ENCODE measurements at places on chromosomes 1 and 21.
A peak's percentile ranks its signal among the peaks of the same experiment; 100 is the strongest.

DNA sequence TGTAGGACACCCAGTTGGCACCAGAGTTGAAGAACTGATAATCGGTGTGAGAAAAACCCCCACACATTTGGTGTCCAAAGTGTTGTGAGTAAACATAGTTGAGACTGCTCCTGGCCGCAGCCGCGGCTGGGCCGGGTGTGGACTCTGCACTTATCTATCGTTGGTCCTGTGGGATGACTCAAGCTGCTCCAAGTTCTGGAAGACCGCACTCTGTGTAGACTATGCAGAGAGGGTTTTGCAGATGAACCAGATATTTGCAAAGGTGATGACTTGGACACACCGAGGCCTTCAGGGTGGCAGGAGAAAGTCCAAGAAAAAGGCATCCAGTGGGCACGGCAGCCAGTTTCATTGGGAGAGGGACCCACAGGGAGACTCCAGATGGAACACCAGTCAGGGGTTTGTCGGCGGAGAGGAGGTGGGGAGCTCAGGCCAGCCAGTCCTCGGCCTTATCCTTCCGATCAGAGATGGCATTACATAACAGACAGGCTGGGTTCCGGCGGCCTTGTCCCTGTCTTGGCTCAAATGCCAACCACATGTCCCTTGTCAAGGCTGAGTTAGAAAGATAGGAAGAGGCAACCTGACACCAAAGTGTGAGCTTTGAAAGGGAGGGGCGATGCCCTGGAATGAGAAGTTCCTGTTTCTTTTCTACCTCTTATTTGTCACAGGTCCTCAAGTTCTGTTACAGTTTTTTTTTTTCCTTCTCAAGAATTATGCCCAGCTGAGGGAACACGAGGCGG, 21.1 kb downstream of the C2CD2 start:
- DNase-seq, result no peak

- no peak for DNase-seq
Measured at GRCh38 chr21:30990514-30991262, 47.6 kb downstream of the KRTAP19-8 start.

GRCh38 chr1:56335394-56335793, 244.0 kb downstream of the PLPP3 start:
- no peak for DNase-seq

DNA sequence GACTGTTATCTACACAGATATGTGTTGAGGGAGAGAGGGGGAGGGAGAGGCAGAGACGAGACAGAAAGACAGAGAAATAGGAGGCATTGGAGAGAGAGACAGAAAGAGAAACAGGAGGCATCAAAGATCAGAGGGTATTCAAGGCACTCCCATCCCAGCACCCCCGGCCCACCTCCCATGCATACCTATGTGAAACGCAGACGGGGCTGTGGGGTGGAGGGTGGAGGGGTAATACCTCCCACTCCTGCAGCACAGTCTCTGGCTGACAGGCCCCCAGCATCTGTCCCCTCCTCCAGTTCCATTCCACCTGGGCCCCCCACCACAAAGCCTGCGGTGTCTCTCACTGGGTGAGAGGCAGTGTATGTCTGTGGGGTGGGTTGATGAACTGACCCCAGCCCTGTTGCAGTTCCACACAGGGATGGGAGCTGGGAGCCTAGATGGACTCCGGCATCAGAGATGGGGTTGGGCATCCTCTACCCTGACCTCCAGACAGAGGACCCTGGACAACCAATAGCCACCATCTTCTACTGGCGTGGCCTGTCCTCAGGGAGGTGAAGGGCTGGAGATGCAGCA, 49.7 kb downstream of the RAP1GAP start:
- DNase-seq, result no peak

DNA sequence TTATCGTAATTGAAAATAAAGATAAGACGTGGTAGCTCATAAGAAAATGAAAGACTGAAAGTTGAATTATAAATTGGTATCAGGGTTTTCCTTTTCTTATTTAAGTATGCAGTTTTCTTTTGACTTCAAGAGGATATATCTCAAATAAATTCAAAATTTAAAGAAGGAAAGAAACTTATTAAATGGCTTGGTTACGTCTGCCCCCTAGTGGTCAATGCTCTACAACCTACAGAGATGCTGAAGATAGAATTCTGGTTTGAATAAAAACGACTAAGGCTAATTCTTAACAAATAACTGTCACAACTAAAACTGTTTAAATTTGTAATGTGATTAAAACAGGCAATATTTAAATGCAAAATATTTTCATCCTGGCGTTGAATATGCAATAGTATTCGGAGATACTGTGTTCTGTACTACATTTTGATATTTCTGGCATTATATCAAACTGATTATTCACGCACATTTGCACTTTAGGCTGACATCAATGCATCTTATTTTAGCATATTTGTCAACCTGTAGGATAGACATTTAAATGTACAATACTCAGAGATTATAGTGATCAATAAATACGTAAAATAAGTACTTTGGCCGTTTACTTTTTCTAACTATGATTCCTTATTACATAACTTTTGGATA, 26.8 kb downstream of the IFI44 start:
- DNase-seq, result peak; percentile 18

DNA sequence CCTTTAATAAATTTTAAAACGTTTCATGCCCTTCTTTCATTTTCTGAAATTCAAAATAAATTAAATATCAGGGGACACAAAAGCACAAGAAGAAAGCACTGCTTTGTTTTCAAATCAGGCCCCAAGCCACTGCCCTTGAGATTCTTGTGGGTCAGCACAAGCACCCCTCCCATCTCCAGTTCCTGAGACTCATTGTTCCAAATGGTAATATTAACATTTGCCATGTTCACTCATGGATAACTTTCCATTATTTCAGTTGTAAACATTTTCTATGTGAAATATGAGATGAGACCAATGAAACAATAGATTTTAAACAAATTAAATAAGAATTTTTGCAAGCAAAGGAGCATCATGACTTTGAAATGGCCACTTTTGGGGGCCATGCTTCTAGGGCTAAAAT, 7.7 kb downstream of the OVAAL start:
- DNase-seq, result no peak

GRCh38 chr1:12634696-12635202, 9.1 kb upstream of the AADACL4 start:
- no peak for DNase-seq

- no peak for DNase-seq
Measured at GRCh38 chr1:167808690-167809089, 86.9 kb downstream of the MPZL1 start.

DNA sequence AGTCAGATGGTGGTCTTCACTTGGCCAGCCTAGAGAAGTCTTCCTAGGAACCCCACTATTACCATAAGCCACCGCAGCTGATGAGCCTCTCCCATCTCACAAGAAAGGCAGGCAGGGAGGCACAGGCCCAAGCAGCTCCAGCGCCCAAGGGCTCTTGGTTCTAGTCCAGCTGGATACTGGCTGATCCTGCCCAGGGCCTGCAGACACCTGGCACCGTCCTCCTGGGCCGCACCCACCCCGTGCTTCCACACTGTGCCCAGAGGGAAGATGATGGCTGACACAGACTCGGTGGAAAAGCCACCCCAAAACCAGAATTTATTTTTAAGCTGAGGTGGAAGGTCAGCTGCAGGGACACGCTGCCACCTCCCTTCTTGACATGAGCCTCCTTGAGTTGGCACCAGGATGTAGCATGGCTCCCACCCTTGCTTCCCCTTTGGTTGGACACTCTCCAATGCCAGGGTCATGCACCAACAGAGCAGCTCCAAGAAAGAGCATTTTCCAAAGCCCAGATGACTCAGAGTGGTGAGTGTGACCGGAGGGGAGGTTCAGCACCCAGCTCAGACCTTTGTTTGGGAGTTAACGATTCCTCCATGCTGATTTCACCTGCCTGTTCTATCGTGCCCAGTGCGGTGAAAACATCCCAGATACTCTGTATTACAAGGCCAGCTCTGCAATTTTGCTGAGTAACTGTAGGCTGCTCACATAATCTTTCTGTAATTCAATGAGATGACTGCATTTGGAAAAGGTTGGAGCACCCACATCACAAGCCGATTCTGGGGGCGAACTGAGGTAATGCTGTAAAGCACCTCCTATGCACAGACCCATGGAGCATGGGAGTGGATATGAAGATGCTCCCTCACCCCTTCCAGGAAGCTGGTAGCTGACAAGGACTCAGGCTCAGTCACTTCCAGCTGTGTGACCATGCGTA, 63.1 kb upstream of the SLC2A1 start:
- DNase-seq, result no peak

DNA sequence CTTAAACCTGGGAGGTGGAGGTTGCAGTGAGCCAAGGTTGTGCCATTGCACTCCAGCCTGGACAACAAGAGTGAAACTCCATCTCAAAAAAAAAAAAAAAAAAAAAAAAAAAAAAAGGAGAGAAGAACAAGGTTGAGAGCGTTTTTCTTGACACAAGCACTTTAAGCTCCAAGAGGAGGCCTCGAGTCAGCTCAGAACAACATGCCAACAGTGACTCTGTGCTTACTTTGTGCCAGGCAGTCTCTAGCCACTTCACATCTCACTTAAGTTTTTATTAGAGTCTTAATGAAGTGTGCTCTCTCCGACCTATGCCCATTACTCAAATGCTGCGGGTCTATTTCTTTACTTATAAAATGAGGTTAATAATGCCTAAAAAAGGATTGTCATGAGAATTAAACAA, 13.0 kb downstream of the ATP1A1 start:
- no peak for DNase-seq

DNA sequence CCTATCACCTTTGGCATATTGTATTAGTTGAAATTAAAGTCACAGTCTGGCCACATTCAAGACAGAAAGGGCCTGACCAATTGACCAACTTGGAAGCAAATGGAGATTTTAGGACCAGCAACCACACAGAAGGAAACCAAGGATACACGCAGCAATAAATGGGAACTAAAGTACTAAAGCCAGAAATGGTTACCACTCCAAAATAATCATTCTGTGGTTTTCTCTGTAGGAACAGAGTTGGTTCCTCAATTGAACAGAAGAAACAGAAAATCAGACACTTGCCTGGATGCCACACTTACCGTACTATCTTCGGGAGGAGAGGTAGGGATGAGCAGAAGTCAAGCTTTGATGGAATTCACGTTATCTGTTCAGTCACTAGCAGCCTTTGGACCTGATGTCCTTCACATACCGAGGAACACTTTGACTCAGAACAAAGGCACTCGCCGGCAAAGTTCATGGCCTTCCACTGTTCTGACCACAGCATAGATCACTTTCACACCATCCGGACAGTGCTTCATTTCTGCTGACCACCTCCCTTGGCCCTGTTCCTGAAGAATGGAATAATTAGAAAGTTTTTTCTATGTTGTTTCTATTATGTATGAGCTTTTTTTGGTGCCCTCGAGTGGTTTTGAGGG, 96.9 kb downstream of the LPAR3 start:
- no peak for DNase-seq

- no peak for DNase-seq
Measured at GRCh38 chr1:214454569-214455396, 96.6 kb downstream of the PTPN14 start.

DNA sequence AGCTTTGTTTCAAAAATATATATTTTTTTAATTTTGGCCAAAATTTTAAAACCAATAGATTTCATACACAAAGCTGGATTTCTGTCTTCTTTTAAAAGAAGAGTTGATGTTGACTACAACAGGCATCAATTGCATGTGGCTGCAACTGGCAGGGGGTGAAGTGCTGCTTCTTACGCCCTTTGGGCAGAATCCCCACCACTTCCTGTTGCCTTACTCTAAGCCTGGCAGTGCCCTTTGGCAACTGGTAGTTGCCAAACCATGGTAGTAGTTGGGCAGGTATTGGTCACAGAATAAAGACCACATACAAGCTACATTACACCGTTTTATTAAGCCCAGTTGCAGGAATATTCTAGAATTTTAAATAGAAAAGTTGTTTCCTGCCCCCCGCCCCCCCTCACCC, 17.0 kb downstream of the LAMC2 start:
- DNase-seq, result no peak

GRCh38 chr1:192350356-192350755, 33.6 kb downstream of the RGS21 start:
- no peak for DNase-seq

GRCh38 chr1:41641475-41641814, 157.0 kb upstream of the EDN2 start:
- DNase-seq, result no peak

GRCh38 chr1:59686574-59686973, 128.2 kb upstream of the HOOK1 start:
- DNase-seq, result no peak

- no peak for DNase-seq
Measured at GRCh38 chr1:72635719-72636118, 353.4 kb upstream of the NEGR1 start.

- DNase-seq, result no peak
Measured at GRCh38 chr1:213330281-213330680, 279.2 kb downstream of the RPS6KC1 start.

GRCh38 chr21:45141507-45141906, 67.1 kb downstream of the ADARB1 start:
- no peak for DNase-seq

DNA sequence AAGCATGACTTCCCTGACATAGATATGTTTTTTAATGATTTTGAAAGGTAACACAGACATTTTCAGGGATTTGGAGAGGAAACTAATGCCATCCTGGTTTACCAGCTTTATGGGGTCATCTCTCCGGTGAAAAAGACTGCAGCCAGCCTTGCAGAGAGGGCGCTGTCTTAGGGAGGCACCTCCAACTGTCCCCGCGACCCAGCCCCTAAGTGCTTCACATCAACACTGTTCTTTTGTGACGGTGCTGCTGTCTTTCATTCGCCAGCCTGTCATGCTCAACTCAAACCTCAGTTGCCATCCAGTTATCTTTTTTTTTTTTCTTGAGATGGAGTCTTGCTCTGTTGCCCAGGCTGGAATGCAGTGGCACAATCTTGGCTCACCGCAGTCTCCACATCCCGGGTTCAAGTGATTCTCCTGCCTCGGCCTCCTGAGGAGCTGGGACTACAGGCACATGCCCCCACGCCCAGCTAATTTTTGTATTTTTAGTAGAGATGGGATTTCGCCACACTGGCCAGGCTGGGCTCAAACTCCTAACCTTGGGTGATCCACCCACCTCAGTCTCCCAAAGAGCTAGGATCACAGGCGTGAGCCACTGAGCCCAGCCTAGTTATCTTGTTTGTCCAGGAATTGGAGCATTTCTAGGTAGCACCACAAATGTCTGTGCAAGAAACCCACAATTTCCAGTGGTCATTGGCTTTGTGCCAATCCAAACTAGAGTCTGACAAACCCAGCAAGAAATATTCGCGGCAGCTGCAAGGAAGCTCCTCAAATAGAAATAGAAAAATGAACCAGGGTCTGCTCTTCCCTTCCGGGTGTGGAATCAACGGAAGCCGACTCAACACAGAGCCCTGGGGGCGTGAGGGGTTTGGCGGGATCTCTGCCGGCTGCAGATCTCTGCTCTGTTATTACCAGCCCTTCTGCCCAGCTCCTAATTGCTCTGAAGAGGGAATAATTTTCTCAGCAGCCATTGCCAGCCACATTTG, 24.2 kb downstream of the PDE9A start:
- DNase-seq, result no peak

DNA sequence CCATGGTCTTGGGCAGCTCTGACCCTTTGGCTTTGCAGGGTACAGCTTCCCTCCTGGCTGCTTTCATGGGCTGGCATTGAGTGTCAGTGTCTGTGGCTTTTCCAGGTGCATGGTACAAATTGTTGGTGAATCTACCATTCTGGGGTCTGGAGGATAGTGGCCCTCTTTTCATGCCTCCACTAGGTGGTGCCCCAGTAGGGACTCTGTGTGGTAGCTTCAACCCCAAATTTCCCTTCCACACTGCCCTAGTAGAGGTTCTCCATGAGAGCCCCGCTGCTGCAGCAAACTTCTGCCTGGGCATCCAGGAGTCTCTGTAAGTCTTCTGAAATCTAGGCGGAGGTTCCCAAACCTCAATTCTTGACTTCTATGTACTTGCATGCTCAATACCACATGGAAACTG, 494.5 kb upstream of the LRRC7 start:
- DNase-seq, result no peak

GRCh38 chr21:17667256-17667655, 54.6 kb upstream of the BTG3 start:
- no peak for DNase-seq

GRCh38 chr1:116923421-116923820, 13.7 kb downstream of the PTGFRN start:
- no peak for DNase-seq
